CD8-positive, alpha-beta memory T cell (primary cell): ENCODE measurements at places on chromosomes 5 and 9.

- DNase-seq = no peak
Observed at GRCh38 chr9:34446468-34446891, 11.9 kb downstream of the FAM219A start.

DNA sequence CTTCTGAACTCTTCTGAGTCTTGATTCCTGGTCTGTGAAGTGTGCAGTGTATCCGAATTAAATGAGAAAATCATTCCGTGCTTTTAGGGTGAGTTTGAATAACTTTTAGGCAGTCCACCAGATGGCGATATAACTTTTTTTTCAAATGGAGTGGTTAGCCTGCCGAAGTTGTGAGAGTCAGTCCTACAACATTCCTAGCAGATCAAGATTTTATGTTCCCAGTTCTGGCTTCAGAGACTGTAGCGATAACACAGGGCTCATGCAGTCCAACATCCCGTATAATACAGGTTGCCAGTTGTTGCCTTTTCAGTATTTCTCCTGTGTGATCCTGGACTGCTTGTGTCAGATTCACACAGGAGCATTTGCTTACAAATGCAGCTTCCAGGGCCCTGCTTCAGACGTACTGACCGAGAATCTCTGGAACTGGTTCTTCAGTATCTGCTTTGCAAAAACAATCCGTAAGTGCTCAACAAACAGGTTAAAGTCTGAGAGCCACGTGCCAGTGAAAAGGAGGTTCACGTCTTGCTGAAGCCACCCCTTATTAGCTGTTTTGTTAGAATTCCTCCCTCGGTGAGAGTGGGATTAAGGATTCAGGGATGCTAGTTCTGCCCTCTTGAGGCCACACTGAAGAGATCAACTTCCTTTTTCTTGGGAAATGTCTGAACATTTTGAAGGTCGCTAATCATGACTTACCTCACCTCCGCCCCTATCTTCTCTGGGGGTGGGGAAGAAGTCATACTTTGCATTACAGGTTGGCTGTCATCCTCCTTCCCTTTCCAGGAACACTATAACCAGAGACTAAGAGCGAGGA lies 22.8 kb downstream of the SMIM3 start:
- peak; percentile 41 for DNase-seq

DNA sequence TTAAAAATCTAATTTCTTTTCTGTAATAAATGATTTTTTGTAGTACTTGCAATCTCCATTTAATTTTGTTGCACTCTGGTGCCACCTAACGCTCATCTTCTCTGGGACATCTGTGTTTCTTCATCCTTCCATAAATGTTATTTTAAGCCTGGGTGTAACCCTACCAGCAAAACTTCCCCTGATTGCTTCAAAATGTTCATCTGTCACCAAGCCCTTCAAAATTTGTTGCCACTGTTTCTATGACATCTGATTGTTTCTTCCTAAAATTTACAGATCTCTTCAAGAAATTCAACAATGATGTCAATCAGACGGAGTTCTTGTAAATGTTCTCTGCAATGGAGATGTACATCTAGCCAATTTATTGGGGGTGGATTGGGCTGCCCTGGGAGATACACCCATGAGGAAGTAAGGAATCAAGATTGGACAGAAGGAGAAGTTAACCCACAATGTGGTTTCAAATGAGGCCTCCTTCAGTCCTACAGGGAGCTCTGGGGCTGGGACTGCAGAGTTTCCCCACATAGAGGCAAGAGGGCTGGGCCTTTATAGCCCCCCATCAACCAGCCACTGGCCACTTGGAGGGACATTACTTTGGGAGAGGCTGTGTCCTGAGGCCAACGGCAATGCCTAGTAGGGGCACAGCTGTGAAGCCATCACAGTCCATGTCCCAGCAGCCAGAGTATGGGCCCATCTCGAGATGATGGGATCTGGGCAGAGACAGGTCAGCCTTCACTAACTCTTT lies 23.3 kb downstream of the MCTP1 start:
- no peak for DNase-seq

- no peak for DNase-seq
Observed at GRCh38 chr5:142777099-142777498, 6.9 kb downstream of the ARHGAP26 start.

DNA sequence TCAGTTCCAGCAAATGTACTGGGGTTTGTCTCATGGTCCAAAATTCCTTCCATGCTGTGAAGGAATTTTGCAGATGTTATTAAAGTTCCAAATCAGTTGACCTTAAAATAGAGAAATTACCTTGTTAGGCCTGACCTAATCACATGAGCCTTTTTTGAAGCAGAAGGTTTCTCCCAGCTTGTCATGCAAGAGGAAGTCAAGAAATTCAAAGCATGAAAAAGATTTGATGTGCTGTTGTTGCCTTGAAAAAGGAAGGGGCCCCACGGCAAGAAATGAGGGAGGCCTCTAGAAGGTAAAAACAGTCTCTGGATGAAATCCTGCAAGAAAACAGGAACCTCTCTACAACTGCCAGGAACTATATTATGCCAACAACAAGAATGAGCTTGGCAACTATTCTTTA lies 24.2 kb upstream of the HAPLN1 start:
- DNase-seq = no peak

DNA sequence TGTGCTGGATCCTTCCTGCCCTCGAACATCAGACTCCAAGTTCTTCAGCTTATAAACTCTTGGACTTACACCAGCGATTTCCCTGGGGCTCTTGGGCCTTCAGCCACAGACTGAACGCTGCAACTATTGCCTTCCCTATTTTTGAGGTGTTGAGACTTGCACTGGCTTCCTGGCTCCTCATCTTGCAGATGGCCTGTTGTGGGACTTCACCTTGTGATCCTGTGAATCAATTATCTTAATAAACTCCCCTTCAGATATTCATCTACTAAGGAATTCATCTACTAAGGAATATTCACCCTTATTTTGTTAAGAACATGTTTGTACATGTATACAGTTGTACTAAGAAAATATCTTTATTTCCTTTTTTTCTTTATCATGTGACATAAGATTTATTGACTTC lies 1079.7 kb downstream of the CDH12 start:
- DNase-seq = no peak

- DNase-seq = no peak
Observed at GRCh38 chr9:78786794-78787193, 489.9 kb downstream of the PSAT1 start.

- no peak for DNase-seq
Observed at GRCh38 chr5:66702426-66702825, 106.2 kb downstream of the MAST4 start.

DNA sequence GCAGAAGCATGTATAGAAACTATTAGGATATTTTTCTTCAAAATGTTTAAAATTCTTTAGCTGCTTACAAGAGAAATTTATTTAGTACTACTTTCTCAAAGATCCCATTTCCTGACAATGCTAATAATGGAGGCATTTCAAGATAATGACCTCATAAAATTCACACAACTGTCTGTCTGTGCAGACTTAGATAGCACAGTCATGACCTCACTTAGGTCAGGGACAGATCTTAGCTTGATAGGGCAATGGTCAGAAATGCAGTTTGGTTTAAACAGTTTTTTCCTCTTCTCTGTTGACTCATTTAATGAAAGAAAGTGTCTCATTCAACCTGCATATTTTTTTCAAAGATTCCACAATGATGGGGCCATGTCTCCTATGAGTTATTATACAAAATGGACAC lies 128.4 kb downstream of the GRIA1 start:
- DNase-seq = no peak

GRCh38 chr9:91800473-91801030 lies 149.5 kb downstream of the ROR2 start:
- no peak for DNase-seq

- DNase-seq = no peak
Observed at GRCh38 chr9:104775574-104775936, 11.6 kb downstream of the NIPSNAP3B start.

DNA sequence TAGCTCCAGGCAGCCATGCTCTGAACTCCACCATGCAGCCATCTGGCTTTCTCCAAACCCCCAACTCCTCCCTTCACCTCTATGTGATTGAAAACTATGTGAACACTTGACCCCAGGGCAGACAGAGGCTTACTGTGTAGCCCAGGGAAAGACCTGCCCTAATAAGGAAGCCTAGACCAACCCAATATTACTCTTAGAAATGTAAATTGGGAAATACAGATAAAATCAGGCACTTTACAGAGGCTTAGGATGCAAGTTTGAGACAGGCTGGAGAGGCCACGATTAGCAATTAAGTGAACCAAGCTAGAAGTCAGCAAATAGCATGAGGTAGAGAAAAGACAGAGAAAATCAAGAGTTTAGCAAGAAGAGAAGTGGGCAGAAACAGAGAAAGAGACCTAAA lies 141.7 kb upstream of the ABCA1 start:
- DNase-seq = no peak

- no peak for DNase-seq
Observed at GRCh38 chr5:111074244-111074643, 2.7 kb downstream of the TSLP start.

- DNase-seq = no peak
Observed at GRCh38 chr5:33299621-33300208, 141.1 kb upstream of the TARS1 start.

DNA sequence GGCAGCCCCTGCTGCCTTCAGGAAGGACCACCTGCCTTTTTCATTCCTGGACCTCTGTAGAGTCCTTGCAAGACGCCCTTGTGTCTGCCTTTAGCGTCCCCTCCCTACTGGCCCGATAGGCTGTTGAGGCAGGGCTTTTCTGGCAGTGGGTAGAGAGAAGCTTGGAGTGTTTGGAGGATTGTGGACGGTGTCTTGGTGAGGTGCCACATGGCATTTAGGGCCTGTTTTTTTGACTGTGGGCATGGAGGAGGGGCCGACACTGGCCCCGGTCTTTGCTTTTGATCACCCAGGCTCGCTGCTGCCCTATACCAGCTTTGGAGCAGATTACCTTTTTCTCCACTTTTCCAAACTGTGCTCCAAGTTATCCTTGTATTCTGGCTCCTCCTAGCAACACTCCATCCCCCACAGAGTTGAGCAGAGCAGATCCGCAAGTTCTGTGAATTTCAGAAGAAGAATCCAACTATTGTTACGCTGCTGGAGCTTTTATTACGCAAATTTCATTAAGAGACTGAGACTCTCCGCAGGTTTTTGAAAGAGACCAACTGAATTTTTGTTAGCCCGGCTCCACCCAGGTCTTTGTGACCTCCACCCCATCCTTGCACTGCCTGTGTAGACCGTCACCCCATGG lies 34.8 kb upstream of the PRDM12 start:
- DNase-seq = no peak

DNA sequence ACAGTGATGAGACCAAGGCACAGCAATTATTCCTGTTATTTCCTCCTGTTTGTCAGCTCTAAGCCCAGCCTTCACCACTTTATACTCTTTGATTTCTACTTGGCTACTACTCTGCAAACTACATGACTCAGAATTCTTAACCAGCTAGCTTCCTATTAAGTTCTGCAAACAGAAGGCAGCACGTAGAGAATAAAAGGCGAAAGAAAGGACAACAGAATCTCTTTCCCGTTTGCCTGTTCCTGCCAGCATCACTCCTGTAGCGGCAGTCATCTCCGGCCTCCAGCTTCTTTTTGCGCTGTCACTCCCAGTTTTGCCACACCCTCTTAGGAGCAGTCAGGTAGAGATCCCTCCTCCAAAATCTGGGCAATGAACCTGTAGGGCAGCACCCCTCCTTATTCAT lies 29.9 kb downstream of the DPYSL3 start:
- no peak for DNase-seq

- DNase-seq = no peak
Observed at GRCh38 chr9:105290418-105290817, 46.0 kb downstream of the SLC44A1 start.

GRCh38 chr5:170155771-170156170 lies 50.1 kb downstream of the FOXI1 start:
- DNase-seq = no peak

DNA sequence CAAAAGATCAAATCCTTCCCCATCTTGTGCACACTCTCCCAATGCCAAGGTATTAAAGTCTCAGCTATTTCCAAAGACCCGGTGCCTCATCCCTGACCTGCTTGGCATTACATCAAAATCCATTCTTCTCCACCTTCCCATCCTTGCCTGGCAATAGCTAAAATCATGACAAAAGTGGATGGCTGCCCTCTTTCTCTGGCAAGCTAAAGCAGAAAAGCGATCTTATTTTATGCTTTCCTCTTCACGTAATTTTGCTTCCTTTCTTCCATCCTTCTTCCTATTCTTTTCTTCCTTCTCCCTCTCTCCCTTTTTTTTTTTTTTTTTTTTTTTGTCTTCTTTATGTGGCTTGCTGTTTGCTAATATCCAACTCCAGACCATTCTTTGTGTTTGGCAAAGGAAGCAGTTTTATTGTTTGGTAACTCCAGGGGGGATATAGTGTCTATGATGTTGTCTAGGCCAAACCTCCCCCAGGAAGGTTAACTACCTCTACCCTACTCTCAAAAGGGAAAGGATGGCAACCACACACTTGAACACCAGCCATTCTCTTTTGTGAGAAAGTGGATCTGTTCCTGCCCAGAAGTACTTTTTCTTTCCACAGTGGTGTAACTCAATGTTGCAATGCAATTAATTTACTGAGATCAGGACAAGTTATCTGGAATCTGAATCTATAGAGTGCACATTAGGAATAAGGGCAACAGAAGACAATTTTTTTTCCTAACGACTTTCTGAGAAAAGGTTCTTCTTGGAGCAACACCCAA lies 120.9 kb upstream of the TMEM161B start:
- no peak for DNase-seq

DNA sequence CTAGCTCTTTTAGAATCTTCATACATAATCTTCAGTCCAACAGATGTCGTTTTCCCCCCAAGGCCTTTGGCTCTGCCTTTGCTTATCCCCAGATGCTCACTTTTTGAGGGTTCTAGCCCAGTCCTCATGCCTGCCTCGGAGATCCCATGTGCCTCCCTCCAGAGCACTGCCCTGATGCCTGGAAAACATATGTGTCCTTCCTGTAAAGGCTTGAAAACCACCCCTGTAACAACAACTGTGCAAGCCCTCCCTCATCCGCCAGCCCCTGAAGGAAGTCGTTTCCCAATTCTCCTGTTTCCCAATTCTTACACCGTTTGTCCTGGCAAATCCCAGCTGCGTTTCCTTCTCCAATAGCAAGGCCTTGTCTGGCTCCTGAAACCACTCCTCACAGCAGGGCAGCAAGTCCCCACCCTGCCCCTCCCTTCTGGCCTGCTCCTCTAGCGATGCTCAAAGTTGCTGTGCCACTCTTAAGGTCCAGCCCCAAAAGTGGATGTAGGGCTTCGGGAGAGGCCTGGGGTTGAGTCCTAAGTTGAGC lies 52.2 kb downstream of the SLC36A1 start:
- no peak for DNase-seq

GRCh38 chr9:119802621-119803020 lies 433.4 kb upstream of the BRINP1 start:
- DNase-seq = no peak

GRCh38 chr9:97385626-97386264 lies 26.2 kb upstream of the TDRD7 start:
- no peak for DNase-seq

DNA sequence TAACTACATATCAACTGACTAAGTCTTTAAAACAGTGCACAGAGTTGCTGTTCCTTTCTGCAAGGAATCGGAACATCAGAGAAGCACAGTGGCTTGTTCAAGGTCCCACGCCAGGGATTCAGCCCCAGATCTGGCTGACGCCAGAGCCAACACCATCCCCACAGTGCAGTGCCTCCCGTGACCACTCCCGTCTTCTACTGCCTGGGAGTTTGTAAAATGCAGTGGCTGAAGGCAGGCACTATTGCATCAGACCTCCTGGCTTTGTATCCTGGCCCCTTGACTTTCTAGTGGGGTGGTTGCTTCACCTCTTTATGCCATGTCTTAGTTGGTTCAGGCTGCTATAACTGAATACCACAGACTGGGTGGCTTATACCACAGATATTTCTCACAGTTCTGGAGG lies 131.0 kb downstream of the NSG2 start:
- DNase-seq = no peak
